ENCODE measurements at places on chromosomes 5 and 9. TPM values are rescaled to one million over a fixed set of nuclear protein-coding genes. Genes with fewer than 3 reads are reported as not detected.
A peak's percentile ranks its signal among the peaks of the same experiment; 100 is the strongest.

The ADAMTS6 gene
- total RNA-seq, result 0.47 TPM

The ODF2 gene
- 44.4 TPM for total RNA-seq

The PCDHA1 gene
- not detected for total RNA-seq

The PDE6A gene
- total RNA-seq, result not detected

The MARCOL gene
- total RNA-seq, result not detected

The ANKDD1B gene
- total RNA-seq, result 0.52 TPM

The PLK2 gene
- 22.0 TPM for total RNA-seq

The P4HA2 gene
- total RNA-seq, result not detected

The MARVELD2 gene
- 0.50 TPM for total RNA-seq

The FCHSD1 gene
- 147 TPM for total RNA-seq

- DNase-seq, result no peak
Observed at GRCh38 chr5:179878222-179879002, 19.8 kb upstream of the MRNIP start.

DNA sequence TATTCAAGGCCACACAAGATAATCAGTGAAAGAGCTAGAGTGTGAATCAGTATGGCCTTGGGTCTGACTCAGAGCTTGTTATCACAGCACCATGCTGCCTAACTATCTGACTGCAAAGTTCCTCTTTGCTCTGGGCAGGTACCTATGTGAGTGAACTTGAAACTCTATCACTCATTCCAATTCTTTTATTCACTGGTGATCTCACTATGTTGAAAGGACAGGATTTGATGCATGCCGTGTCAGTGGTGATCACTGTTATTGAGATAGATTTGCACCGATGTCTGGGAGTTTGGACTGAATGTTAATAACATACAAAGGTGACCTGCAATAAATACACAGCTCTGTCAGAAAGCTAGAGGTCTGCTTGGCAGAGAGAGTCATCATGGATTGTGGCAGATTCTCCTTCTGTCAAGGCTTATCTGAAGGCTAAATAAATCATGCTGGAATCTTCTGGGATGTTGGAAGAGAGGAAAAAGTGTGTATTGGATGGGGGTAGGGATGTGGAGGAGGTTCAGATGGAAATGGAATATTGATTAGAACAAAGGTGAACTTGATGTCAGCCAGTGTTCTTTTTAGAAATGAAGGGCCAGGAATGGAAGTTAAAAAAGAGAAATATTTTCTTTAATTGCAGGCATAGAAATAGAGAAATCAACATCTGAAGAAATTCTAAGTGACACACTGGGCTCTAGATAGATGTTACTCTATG lies 91.8 kb upstream of the TNC start:
- no peak for DNase-seq

GRCh38 chr9:128987805-128988204 lies 40.3 kb downstream of the NUP188 start:
- no peak for DNase-seq

- no peak for DNase-seq
Observed at GRCh38 chr5:150073086-150073625, 13.2 kb downstream of the CSF1R start.

DNA sequence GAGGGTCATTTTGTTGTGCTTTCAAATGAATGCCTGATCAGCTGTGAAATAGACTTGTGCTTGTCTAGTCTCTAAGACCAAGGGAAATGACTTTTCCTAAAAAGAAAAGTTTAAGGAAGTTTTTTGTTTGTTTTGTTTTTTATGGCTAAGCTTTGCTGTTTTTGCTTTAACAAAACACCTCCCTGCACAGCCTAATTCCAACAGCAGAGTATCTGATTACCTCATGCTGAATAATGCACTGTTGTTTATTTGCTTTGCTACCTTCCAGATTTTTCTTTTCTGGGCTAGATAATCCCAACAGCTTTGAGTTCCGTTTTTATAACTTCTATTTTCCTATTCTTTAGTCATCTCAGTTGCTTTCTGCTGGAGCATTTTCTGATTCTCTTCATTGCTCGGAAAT lies 95.8 kb downstream of the AOPEP start:
- no peak for DNase-seq

- DNase-seq, result no peak
Observed at GRCh38 chr5:165143741-165144140, 1638.3 kb downstream of the MAT2B start.

DNA sequence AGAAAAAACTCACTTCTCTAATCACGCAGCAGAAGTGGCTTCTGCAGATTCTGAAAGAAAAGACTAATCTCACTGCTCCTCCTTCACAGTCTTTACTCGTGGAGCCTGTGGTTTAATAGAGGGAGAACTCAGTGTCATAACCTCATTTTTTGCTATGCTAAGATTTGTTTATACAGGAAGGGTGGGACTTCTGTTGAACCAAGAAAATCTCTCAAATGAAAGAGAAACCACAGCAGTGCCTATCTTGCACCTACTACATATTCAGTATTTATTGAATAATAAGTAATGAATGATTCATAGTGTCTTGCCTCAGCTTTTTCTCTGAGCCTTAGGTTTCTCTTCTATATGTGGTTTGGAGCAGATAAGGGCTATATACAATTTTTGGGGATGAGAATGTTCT lies 136.1 kb upstream of the DMAC1 start:
- DNase-seq, result no peak

DNA sequence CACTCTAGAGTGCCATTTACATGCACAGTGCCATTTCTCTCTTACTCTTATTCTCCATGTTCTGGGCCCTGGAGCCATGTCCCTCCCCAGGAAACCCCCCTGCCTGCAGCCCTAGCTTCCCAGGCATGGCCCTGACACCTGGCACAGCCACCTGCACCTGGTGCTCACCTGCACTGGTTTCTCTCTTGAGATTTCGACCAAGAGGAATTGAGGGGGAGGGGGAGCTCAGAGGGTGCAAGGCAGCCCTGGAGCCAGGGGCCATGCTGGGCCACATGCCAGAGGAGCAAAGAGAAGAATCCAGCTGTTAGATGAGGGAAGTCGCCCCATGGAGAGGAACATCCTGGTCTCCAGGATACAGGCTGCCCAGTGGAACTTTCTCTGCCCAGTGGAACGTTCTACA lies 65.0 kb upstream of the RAPGEF1 start:
- no peak for DNase-seq

GRCh38 chr9:20593105-20593504 lies 29.2 kb downstream of the MLLT3 start:
- no peak for DNase-seq

DNA sequence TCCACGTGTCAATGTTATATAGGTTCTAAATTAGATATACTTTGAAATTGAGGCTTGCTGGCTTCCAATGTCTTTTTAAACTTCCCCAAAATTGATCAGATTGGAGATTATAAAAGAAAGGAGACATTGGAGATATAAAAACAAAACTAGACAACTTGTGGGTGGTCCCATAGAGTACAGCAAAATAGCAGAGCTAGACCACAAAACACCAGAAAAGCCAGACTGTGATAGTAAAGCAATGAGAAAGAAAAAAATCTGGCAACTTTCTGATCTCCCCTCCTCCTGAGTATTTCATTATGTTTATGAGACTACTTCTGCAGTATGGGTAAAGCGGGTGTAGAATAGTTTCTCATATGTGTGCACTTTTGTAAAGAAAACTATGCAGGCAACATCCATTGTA lies 713.8 kb upstream of the MEF2C start:
- no peak for DNase-seq

DNA sequence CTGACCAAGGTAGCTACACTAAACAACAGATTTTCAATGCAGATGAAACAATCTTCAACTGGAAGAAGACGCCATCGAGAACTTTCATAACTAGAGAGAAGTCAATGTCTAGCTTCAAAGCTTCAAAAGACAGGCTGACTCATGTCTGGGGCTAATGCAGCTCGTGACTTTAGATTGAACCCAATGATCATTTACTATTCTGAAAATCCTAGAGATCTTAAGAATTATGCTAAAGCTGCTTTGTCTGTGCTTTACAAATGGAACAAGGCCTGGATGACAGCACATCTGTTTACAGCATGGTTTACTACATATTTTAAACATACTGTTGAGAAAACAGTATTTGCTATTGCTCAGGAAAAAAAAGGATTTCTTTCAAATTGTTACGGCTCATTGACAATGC lies 54.9 kb downstream of the RICTOR start:
- no peak for DNase-seq

- DNase-seq, result no peak
Observed at GRCh38 chr9:89305868-89306267, 5.1 kb upstream of the CKS2 start.

GRCh38 chr5:10452768-10453331 lies 11.2 kb downstream of the ROPN1L start:
- DNase-seq, result peak; percentile 14

- DNase-seq, result no peak
Observed at GRCh38 chr5:82816926-82817325, 260.3 kb downstream of the TMEM167A start.

DNA sequence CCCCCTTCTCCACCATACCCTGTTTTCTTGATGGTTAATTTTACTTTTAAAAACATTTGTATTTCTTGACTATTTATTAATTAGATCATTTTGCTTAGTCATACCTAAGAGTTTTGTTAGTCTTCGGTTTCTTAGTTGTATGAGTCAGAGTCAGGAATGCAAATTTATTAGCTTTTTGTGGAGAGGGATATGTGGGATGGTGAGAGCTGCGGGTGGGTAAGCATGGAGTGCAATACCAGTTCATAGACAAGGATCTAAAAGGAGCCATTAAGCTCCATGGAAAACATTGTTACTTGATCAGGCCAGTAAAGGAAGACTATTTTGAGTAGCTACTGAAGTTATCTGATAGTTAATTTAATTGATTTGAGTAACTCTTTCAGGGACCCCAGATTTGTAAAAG lies 77.5 kb downstream of the ZSWIM6 start:
- no peak for DNase-seq

DNA sequence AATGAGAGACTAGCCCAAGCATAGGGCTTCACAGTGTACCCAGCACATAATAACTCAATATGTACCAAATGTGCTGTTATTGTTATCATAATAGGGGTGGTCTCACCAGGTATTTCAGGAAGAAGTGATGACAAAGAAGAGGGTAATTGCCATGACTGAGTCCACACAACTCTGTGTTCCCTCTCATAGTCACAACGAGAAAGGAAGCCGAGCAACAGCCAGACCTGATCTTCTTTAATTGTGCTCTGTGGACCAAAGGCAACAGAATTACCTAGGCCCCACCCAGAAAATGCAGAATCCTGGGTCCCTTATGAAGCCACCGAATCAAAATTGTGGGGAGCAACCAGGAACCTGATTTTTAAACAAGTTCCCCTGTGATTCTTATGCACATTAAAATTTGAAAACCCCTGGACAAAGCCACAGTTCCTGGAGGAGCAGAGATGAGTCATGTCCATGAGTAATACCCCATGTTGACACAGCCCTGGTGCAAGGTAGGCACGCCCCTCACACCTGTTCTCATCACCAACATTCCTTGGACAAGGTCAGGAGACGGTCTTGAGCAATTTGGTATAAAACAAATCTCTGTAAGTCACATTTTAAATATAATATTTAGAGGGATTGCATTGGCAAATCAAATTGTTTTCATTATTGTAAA lies 5.2 kb downstream of the FGF1 start:
- no peak for DNase-seq

GRCh38 chr9:71725590-71726338 lies 42.5 kb downstream of the CEMIP2 start:
- DNase-seq, result no peak

- DNase-seq, result no peak
Observed at GRCh38 chr5:57680686-57681085, 198.1 kb upstream of the ACTBL2 start.

- no peak for DNase-seq
Observed at GRCh38 chr5:150580917-150581316, 59.5 kb upstream of the SYNPO start.

GRCh38 chr9:116144038-116144437 lies 9.6 kb upstream of the PAPPA start:
- no peak for DNase-seq

DNA sequence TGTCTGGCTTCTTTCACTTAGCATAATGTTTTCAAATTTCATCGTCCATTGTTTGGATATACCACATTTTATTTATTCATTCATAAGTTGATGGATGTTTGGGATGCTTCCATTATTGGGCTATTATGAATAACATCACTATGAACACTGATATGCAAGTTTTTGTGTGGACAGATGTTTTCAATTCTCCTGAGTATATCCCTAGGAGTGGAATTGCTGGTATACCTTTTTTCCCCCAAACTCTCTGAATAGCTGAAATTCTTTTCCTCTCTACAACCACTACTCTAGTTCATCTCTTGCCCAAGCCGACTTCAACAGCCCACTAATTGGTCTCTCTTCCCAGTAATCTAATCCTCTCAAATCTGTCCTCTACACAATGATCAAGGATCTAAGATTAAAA lies 4.7 kb upstream of the ZFR start:
- DNase-seq, result no peak

DNA sequence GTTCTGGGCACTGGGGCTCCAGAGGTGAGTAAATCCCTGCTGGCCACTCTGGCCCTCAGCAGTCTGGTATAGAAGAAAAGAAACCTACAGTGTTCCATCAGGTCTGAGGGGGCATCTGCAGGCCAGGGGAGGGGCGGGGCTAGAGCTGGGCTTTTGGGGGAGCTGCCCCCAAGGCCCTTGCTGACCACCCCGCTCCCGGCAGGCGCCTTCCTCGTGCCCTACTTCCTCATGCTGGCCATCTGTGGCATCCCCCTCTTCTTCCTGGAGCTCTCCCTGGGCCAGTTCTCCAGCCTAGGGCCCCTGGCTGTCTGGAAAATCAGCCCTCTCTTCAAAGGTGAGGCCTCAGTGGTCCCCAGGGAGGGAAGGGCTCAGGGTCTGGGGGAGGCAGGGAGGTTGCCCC lies 6.7 kb downstream of the SLC6A7 start:
- no peak for DNase-seq

DNA sequence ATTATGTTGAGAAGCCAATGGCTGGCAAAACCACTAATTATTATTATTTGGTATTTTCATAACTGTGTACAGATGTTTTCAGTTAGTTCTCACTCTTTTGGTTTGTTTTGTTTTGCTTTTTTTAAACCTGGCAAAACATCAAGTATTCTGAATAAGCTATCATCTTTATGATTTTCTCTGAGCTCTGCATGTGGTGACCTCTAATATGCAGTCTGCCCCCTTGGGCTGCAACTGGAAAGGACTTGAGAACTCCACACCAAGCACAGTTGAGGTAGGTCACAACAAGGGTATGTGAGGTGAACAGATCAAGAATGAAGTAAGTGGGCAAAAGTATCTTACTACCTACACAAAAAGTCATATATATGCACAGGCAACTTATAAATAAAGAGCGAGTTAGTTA lies 202.2 kb downstream of the NFIB start:
- DNase-seq, result no peak

DNA sequence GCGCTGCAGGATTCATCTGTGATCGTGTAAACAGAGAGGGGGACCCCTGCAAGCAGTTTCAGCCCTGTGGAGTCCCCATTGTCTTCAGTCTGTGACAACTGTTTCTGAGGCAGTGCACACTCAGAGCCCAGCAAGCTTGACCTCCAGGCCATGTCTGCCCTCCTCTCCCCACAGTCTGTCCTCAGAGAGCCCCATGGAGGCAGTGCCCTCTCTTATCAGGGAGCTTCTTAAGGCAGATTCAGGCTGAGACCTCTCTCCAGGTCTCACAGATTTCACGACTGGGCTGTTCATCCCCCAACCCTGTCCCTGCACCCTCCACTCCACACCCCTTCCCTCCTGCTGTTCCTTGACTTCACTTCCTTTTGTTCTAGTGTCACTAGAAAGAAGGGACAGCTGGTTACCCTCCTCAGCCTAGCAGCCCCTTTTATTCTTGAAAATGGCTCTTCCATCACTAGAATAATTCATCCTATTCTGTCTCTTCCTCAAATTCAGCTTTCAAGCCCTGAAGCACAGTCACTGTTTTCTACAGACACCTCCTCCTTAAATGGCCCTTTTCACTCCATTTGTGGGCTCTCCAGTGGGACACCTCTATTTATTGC lies 218.4 kb downstream of the MED10 start:
- no peak for DNase-seq

GRCh38 chr5:177447611-177448243 lies 1.1 kb downstream of the PRR7 start:
- DNase-seq, result no peak

Data from natural killer cell (primary cell).